ENCODE measurements at places on chromosomes 2 and 18.

GRCh38 chr2:92072461-92073035 is 2798.7 kb upstream of the TEKT4 start:
- no peak for DNase-seq

- DNase-seq, result no peak
Observed at GRCh38 chr2:44895061-44895460, 46.4 kb upstream of the SIX3 start.

DNA sequence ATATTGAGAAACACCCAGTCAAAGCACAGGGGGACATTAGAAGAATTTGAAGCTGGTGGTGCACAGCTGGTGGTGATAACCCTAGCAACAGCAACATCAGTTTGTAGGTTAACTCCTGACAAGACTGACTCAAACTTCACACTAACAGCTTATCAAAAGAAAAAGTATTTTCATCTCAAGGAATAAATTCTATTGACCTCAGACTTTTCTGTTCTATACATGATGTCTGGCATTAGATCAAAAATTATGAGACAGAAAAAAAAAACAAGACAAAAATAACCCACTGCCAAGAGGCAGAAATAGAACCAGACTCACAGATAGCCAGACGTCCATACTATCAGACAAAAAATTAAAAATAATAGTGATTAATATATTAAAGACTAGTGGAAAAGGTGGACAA is 126.1 kb downstream of the COL6A3 start:
- no peak for DNase-seq

- no peak for DNase-seq
Observed at GRCh38 chr2:38747007-38747424, 4.1 kb downstream of the SRSF7 start.

- DNase-seq, result no peak
Observed at GRCh38 chr2:200617156-200618053, 31.6 kb downstream of the AOX1 start.

GRCh38 chr2:219542931-219543595 is 546 bp downstream of the CHPF start:
- DNase-seq, result no peak

Data from activated T-cell treated with anti-CD3 and anti-CD28 coated beads for 48 hours (primary cell).